SW 1271 (cell line): ENCODE measurements at places on chromosomes 1 and 21.

- DNase-seq = no peak
Measured at GRCh38 chr1:38512024-38512767, 347.4 kb downstream of the RRAGC start.

DNA sequence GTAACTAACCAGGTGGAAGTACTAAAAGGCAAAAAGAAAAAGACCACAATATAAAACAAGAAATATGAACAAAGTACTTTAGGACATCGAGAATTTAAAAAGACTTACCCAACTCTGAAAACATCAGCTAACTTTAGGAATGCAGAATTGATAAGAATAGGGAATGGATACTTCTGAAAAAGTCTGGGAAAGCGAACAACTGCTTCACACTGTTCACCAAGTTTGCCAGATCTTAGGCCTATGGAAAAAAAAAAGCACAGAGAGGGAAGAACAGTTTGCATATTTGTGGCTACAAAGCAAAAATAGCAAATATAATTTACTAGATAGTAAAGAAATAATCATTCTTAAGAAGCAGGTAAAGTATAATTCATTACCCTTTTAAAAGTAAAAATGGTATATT lies 14.4 kb downstream of the INTS7 start:
- DNase-seq = no peak

GRCh38 chr1:18830596-18830995 lies 28.9 kb downstream of the TAS1R2 start:
- no peak for DNase-seq

DNA sequence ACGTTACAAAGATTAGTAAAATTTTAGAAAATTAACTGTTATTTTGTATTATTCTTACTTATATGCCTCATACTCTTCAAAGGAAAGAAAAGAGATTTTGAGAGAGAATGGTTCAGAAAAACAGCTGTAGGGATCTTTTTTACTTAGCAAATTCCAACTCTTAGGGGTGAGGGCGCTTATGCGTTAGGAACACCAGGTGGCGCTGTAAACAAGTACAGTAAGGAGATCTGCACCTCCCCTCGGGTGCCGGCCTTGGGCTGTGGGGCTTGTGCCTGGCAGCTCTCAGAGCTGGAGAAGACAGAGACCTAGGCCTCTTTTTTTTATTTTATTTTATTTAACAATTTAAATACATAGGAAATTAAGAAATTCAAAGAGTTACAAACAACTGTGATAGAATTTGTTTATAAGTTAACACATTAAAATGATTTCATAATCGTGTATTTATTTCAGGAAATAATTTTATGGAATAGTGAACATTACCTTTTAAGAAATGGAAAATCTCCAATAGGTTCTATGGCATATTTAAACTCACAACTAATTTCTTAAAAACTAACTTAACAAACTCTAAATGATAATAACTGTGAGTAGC lies 32.6 kb downstream of the UTP25 start:
- DNase-seq = peak; percentile 68

GRCh38 chr1:63713627-63714481 lies 60.0 kb upstream of the ROR1 start:
- DNase-seq = no peak

DNA sequence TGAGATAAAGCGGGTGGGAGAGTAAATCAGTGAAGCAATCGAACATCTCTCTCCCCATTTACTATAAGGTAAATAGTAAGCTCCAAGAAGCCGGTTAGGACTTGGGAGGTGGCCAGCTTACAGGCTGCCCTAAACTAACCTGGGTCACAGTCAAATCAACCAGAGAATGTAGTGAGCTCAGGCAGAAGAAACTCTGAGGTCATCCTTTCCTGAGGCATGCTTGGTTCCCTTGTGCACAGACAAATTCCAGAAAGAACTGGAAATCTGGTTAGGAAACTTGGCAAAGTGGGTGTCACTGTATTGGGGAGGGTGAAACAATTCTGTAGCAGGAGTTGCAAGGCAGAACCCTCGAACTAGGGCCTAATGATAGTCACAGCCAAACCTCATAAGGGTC lies 72.5 kb downstream of the NTMT2 start:
- no peak for DNase-seq

GRCh38 chr1:173347282-173347818 lies 129.8 kb upstream of the PRDX6 start:
- DNase-seq = no peak

GRCh38 chr1:161071886-161072371 lies 2.2 kb upstream of the ARHGAP30 start:
- peak; percentile 21 for DNase-seq

DNA sequence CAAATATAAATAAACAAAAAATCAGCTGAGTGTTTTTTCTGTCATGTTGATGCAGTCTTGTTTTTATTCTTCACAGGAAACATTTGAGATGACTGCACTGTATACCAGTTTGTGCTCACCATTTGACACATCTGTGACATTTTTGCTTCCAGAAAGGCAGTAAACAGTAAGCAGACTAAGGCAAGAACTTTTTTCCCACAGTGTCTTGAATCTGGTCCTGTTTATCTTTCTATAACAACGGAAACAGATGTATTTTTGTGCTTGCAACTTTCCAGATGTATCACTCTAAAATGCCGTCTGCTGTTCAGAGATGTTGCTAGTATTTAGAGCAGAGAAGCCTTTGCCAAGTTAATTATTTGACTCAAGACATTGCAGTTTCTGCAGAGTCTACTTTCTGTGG lies 105.5 kb downstream of the ZC3H11B start:
- DNase-seq = no peak

- no peak for DNase-seq
Measured at GRCh38 chr1:9025449-9025848, 774 bp downstream of the SLC2A7 start.

DNA sequence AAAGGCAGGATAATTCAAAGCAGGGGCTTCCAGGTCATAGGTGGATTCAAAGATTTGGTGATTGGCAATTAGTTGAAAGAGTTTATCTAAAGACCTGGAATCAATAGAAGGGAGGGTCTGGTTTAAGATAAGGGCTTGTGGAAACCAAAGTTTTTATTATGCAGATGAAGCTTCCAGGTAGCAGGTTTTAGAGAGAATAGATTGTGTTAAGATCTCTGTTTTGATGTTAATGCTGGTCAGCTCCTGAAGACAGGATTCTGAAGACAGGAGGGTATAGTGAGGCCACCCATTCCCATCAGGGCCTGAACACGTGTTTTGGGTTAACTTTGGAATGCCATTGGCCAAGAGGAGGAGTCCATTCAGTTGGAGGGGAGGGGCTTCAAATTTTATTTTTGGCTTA lies 6.1 kb upstream of the PTBP2 start:
- DNase-seq = no peak

DNA sequence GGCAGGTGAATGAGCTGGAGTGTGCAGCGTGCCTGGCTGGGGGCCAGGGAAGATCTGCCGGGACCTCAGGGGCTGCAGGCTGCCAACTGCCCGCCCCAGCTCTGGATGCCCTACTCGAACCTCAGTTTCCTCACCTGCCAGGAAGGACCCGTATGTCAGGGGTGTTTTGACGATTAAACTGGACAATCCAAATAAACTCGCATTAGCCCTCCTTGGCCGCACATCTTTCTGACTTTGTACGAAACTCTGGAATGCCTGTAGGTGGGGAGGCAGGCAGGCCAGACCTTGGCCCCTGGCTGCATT lies 8.3 kb upstream of the ZNF669 start:
- no peak for DNase-seq

- no peak for DNase-seq
Measured at GRCh38 chr21:16571594-16571993, 841.8 kb downstream of the USP25 start.

- DNase-seq = no peak
Measured at GRCh38 chr1:60185684-60186083, 112.1 kb upstream of the C1orf87 start.

GRCh38 chr21:46028573-46029091 lies 47.1 kb downstream of the COL6A1 start:
- no peak for DNase-seq

DNA sequence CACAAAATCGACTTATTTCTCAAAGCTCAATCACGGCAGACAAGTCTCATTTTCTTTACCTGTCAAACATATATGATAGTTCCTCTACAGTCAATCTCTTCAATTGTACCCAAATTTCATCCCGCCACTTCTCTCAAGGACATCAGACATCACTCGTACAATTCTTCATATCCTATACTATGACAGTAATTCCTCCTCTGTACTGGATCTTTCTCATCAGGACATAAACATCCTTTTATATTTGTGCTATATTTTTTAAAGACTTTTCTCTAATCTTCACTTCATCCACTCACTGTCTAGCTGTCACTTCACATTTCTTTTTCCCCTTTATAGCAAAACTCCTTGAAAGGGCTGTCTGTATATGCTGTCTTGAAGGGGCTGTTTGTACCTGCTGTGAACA lies 419.1 kb upstream of the NR5A2 start:
- no peak for DNase-seq

GRCh38 chr1:183885142-183885735 lies 80.3 kb downstream of the RGL1 start:
- DNase-seq = no peak

DNA sequence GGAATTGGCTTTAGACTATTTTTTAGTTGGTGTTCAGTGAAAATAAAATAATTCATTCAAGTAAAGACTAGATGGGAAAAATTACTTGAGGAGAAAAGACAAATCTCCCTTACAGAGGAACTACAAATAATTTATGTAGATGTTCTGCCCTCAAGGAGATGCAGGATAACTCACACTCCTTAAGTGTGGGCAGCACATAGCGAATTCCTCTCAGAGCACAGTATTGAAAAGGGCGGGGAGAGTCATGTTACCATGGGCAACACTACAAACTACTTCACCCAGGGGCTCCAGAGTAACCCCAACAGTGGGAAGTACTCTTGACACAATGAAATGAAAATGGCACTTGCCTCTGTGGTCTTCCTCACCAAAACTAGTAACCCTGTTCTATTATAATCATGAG lies 20.6 kb upstream of the LAMC2 start:
- DNase-seq = no peak

GRCh38 chr1:115642168-115643072 lies 650 bp downstream of the VANGL1 start:
- no peak for DNase-seq

DNA sequence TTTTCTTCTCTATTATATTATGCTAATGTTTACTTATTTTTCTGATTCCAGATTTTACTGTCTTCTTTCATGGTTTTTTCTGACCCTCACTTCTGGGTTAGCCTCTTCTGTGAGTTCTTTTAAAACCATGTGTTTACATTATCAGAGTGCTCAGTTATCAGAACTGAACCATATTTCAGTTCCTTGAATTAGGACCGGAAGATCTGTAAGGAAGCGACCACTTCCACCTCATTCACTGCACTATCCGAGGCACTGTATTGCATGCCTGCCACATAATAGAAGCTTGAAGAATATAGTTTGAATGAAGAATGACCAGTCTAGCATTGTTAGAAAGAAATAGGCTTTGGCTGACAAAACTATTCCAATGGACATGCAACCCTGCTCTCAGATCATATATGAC lies 281.0 kb upstream of the DEPDC1 start:
- DNase-seq = no peak

DNA sequence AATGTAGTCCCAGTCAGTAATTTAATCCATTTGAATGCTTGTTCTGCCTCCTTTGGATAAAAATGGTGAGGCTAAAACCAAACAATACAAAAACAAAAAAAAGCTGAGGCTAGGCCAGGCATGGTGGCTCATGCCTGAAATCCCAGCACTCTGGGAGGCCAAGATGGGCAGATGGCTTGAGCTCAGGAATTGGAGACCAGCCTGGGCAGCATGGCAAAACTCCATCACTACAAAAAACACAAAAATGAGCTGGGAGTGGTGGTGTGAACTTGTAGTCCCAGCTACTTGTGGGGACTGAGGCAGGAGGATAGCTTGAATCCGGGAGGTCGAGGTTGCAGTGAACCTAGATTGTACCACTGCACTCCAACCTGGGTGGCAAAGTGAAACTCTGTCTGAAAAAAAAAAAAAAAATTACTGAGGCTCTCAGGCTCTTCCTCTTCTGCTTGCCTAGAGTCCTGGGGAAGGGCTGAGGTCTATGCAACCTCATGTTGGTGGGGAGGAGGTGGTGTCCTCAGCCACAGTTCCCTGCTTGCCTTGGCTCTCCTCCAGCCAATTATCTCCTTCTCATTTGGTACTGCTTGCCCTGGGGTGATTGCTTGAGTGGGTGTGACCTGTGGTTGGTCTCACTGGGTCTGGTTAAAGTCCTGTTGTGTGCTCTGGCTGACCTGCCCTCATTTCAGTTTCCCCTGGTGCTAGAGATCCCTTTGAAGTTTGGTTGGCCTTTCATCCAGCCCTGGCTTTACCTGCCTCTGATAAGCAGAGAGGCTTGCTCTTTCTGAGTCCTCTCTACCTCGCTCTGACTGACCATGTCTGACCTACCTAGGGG lies 20.9 kb downstream of the S1PR1 start:
- no peak for DNase-seq

GRCh38 chr1:54614563-54614962 lies 8.8 kb downstream of the FAM151A start:
- no peak for DNase-seq

- no peak for DNase-seq
Measured at GRCh38 chr1:160399544-160400222, 681 bp upstream of the VANGL2 start.

- no peak for DNase-seq
Measured at GRCh38 chr1:206803221-206803730, 31.0 kb upstream of the IL10 start.

DNA sequence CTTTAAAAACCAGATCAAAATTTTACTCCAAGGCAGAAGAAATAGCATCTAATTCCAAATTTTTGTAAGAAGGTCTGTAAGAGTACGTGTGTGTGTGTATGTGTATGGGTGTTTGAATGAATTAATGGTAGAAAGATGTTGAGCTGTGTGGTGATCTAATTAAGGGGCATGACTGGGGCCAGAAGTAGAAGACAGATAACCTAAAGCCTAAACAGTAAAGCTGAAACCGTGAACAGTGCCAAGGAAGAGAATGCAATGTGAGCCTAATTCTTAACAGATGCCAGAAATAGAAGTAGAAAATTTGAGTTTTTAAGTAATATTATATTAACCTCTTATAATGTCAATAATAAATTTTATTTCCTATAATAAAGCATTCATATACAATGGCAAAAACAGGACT lies 38.2 kb downstream of the BRINP3 start:
- no peak for DNase-seq

DNA sequence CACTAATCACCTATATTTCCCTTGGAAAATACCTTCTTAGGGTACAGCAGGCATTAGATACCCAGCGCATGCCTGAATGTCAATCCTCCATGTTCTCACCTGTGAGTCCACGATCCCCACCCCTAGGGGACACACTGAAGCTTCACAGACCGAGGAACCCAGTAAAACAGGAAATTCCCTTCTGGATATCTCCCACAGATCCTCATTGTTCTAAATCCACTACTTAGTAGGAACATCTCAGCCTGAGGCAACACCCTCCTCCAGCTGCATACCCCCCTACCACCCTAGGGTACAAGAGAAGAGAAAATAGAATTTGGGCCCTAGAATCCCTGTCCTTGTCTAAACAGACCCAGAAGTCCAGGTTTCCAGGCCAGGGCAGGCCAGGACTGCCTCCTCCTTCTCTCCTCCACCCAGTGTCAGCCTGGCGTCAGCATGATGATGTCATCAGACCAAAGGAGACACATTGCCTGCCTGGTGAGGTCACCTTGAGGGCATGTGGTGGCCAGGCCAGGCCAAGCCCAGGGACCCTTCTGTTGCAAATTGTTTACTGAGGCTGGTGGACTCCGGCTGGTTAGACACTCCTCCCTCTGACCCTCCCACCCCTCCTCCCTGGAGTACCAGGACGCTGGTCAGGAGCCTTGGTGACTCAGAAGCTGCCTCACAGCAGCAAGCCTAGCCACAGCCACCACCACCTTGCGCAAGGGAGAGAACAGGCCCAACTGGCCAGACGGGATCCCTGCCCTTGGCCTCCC lies 6.2 kb downstream of the NECTIN4 start:
- peak; percentile 46 for DNase-seq

GRCh38 chr1:2875707-2876561 lies 74.4 kb upstream of the TTC34 start:
- no peak for DNase-seq
